ENCODE measurements at places on chromosomes 1 and 21.

GRCh38 chr1:226405411-226405988 lies 2.4 kb downstream of the PARP1 start:
- no peak for DNase-seq

- DNase-seq: no peak
These were observed 5.3 kb upstream of the PRRC2C start for GRCh38 chr1:171480035-171480434.

DNA sequence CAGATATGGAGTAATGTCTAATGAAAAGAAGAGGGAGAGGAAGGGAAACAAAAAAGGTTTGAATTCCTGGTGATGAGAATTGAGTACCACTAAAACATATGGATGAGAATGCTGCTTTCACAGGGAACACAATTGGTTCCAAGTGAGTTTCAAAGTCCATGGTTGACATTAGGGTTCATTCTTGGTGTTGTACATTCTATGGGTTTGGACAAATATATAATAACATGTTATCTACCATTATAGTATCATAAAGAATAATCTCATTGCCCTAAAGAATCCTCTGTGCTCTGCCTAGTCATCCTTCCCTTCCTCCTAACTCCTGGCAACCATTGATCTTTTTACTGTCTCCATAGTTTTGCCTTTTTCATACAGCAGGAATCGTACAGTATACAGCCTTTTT lies 20.1 kb downstream of the TMCO1 start:
- no peak for DNase-seq

DNA sequence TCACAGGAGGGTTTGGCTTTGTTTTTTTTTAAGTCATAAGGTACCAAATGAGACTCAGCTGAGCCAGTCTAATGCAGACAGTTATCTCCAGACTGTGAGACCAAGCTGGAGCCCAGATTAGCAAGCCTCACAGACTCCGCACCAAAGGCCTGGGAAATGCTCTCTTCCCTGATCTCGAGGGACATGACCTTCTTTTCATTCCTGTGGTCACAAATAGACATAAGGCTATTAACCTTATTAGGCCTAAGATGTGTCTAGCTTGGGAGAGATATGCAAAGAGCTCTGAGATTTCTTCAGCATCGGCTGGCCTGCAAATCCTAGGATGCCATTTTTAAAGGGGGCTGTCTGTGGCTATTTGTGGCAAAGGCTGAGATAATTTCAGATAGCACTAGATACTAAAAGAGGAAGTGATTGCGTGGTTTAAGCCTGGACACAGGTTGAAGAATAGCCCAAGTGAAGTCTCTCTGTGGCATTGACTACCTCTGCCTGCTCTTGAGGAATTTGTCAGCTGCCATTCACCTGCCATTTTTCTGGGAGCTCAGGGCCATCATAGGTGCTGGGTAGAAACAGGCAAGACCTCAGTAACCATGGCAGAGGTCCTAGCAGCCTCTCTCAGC lies 301.3 kb downstream of the SIPA1L2 start:
- no peak for DNase-seq

- peak; percentile 89 for DNase-seq
These were observed at the start of gene SAMD11 for GRCh38 chr1:923131-923990. TSS of gene SAMD11 (plus strand) at chr1:923923. CDS start at chr1:924432, 509 bp downstream.
